Activated naive CD4-positive, alpha-beta T cell (primary cell): ENCODE measurements at places on chromosomes 1 and 21.

DNA sequence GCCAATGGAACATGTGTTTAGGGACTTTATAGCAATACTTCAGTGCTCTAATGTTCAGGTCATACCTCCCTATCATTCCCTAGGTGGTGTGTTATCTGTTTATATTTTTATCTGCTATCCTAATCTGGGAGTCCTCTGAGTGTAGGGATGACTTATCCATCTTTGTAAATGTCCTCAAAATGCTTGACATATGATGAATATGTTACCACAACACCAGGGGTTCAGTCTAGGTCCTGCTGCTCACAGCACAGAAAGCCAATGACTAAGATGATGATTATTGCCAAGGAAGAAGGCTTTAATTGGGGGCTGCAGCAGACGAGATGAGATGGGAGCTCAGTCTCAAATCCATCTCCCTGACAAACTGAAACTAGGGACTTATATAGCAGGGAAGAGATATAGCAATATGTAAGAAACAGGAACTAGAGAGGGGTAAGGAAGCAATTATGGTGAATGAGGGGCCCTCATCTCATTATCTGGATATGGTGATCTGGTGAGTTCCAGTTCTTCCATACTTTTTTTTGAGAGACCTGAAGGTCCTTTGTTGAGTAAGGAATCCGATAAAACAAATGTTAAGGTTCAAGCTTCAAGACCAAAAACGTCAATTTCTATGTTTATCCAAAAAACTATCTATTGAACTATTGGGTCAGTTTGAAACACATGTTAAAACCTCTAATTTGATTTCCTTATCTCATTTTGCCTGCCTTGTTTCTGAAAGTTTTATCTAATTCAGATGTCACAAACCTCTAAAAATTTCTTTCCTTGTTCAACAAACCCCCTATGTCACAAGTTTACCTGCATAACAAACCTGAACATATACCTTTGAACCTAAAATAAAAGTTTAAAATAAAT is 256.7 kb upstream of the CACYBP start:
- DNase-seq: no peak

DNA sequence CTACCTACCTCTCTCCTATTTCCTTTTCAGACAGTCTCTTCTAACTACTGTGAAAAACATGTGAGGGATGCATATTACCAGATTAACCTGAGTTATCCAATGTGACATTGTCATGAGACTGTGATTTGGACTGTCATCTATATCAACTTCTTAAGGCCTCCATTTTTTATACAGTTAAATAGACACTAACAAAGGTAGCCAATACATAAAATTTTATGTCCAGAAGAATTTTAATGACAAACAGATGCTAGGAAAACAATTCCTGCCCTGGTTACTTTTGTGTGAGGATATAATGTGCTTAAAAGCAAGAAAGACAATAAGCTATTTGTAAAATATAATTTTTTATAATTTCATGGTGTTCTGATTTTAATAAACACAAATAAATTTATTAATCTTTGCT is 136.2 kb downstream of the DPYD start:
- DNase-seq: no peak

DNA sequence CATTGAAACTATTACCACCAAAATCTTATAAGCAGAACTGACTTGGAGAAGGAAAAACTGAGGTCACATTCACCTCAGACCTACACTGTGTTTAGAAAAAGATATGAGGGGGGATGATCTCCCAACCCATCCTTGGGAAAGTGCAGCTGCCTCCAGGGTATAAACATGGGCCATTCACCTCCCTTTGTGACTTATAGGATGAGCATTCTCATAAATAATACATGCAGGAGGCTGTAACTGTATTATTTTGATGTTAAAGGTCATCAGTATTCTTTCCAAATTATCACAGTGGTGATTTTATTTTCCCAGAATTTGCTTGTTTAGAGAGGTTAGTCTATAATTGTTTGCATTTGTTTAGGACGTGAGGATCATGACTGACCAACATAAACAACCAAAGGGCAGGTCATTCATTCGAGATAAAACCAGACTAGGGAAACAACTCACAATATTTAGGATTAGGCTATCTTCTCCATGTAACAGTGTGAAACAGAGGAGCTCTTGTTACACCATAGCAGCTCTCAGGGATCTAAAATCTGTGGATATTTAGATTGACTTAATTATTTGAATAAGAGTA is 109.2 kb upstream of the NR5A2 start:
- no peak for DNase-seq

GRCh38 chr1:232886271-232886670 is 64.1 kb upstream of the NTPCR start:
- no peak for DNase-seq

DNA sequence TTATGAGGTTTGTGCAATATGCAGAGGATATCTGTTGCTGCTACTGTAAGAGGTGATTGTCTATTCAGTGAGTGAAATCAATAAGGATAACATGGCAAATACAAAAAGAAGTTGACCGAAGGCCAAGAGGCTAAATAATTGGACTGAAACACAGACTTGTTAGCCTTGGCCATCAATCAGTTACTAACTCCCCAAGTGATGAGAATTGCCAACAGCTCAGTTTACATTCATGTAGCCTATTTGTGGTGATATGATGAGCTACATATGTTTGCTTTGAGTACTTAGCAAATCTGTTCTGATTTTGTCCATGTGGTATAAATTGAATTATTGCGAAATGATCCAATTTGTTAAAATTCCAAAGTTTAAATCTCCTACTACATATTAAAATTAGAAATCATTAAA is 68.6 kb upstream of the VAV3 start:
- DNase-seq: no peak

GRCh38 chr1:180951186-180951745 is 38.6 kb downstream of the KIAA1614 start:
- DNase-seq: no peak

DNA sequence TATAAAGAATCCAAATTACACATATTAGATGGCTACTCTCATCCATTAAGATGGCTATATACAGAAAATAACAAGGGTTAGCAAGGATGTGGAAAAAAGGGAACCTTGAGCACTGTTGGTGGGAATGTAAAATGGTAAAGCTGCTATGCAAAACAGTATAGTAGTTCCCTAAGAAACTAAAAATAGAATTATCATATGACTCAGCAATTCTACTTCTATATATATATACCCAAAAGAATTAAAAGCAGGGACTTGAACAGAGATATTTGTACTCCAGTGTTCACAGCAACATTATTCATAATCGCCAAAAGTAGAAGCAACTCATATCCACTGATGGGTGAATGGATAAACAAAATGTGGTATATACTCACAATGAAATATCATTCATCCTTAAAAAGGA is 126.1 kb downstream of the KCNH1 start:
- DNase-seq: no peak

DNA sequence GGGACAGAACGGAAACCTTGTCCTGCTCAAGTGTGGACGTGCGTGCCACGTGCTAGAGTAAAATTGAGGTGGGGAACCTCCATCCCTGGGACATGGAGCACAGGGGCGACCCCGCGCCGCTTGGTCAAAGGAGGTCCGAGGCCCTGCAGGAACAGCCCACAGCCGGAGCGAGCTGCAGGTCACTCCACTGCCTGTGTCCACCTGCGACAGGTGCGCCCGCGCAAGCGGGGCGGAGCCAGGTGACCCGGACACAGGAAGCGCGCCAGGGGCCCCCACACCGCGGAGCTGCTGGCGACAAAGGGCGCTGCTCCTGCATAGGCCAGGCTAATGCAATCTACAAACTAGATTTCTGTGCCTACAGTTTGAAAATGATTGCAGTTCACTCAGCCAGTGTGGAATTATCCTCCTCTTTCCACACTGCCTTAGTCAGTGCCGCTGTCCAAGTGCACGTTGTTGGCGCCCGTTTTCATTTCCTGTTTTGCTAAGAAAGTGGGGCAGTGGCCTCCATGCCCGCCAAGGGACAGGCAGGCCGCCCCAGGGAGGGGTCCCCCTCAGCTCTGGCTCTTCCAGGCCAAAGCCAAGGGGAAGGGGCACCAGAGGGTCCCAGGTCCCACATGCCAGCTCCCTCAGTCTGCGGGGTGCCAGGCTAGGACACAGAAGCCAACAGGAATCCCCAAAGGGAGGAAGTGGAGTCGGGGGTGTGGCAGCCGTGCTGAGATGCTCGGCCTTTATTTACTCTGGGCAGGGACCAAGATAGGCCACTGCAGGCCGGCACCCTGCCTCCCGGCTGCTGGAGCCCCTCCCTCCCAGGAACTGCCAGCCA is 4.3 kb upstream of the NADK start:
- no peak for DNase-seq

DNA sequence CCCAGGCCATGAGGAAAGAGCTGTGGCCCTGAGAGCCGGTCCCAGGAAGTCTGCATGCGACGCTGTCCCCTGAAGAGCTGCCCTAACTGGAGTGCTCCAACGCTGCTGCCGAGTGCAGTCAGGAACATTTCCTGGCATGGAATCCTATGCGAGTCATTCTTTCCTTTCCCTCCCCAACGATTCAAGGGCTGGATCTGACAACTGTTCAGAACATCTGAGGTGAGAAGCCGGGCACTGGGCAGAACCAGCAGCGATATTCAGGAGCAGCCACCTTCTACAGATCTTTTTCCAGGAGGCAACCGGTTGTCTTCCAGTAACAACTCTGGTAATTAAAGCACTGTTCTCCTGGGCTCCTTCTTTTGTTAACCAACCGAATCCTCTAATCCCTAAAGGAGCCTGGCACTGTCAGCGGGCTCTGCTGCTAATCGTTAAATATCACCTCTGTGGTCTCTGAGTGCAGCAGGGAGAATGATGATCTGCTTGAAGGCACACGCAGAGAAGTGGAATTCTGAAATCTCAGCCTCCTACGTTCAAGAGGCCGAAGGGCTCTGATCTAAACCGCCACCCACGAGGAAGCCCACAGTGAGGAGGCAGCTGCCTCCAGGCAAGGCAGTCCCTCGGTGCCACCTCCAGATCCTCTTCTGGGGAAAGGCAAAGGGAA is 55.8 kb downstream of the SLC45A1 start:
- DNase-seq: no peak

DNA sequence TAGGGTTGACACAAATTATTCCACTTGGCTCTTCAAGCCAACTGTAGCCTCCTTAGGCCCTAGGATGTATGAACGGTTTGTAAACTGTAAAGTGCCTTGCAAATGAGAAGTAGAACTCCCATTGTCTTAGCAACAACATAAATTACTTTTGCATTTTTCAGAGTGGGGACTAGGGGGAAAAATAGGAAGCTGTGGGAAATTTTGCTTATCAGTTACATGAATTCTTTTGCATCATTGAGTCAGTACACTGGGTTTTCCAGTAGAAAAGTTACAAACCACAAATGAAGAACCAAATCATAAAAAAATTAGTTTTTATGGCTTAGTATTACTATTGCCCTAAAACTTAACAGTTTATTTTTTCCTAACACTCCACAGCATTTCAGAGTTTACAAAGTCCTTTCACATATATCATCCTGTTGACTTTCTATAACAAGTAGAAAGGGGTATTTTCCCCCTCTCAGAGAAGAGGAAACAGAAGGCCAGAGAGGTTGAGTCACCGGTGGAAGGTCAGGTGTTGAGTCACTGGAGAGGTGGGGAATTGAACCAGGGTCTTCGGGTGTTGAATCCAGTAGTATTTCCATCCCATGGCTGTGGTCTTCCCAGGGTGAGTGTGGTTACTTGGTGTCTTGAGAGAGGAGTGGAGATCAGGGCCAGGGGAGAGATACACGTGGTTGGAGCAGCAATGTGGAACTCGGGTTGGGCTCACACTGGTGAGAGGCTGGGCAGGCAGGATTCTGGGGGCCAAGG is 71.9 kb upstream of the USP24 start:
- DNase-seq: no peak

- no peak for DNase-seq
Measured at GRCh38 chr1:23263380-23263887, 46.1 kb upstream of the HTR1D start.

- no peak for DNase-seq
Measured at GRCh38 chr21:36990508-36991205, 15.8 kb upstream of the RIPPLY3 start.

DNA sequence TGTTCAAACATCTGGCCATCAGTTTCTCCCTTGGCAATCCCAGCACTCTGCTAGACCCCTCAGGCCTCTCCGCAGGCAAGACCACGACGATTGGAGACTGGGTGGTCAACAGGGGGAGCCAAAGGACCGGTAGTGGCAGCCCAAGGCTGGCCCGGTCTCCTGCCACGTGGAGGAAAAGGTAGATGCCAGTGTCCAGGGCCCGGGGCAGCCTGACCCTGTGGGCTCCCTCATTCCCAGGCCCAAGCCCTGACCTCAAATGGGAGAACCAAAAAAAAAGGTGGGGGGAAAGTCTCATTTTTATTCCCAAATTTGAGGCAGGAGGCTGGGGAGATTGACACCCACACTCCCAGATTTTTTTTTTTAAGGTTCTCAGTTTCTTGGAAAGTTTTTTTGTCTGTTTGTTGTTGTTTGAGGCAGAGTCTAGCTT is 24.8 kb downstream of the S100A6 start:
- peak; percentile 40 for DNase-seq

DNA sequence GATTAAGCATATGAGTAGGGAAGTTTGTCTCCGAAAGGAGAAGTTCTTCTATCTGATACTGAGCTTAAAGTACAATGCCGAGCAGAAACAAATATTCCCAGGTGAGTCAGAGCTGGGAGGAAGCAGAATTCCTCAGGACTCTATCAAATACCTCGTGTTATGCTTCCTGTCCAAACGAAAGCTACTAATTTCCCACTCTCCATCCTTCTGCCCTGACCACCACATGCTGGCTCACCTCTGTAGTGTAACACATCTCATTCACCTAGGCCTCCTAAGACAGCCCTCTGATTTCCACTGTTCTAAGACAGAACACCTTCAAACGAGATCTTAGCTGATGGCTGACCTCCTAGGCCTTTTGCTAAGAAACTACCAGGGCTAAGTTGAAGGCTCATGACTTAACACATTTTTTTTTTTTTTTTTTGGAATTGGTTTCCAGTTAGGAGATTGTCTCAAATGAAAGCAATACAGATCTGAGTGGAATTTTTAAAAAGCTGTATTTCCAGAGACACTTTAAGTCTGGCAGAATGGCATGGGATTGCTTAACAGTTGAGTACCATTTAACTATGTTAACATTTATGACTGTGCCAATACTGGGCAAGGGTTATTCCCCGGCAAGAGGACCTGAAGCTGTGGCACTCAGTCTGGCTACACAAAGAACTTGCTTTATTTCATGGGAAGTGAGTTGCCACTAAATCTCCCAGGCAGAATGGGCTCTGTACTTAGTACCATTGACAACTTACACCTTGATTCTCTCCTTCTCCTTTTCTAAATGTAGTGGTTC is 583.4 kb downstream of the DPYD start:
- DNase-seq: no peak

GRCh38 chr1:55931081-55931940 is 648.1 kb downstream of the PLPP3 start:
- no peak for DNase-seq

- no peak for DNase-seq
Measured at GRCh38 chr1:26349188-26349876, 4.6 kb downstream of the CRYBG2 start.

- DNase-seq: no peak
Measured at GRCh38 chr1:167367705-167368104, 147.0 kb downstream of the POU2F1 start.

DNA sequence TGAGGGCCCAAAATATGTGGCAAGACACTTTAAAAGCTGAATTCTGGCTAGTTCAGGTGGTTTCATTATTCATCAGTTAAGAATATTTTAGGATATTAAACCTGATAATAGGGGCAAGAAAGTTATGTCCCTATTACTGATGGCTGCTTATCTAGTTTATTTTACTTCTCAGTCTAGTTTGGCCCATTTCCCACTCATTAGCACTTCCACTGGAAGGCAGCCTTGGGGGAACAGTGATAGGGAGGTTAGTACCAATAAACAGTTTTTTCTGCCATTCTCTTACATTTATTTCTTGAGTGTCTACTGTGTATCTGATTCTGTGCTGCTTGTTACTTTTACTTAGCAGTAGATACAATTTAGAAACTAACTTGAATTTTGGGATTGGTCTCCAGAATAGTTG is 9.0 kb downstream of the PPP1R12B start:
- no peak for DNase-seq
